T-helper 1 cell (primary cell): ENCODE measurements at places on chromosomes 3 and 15.

DNA sequence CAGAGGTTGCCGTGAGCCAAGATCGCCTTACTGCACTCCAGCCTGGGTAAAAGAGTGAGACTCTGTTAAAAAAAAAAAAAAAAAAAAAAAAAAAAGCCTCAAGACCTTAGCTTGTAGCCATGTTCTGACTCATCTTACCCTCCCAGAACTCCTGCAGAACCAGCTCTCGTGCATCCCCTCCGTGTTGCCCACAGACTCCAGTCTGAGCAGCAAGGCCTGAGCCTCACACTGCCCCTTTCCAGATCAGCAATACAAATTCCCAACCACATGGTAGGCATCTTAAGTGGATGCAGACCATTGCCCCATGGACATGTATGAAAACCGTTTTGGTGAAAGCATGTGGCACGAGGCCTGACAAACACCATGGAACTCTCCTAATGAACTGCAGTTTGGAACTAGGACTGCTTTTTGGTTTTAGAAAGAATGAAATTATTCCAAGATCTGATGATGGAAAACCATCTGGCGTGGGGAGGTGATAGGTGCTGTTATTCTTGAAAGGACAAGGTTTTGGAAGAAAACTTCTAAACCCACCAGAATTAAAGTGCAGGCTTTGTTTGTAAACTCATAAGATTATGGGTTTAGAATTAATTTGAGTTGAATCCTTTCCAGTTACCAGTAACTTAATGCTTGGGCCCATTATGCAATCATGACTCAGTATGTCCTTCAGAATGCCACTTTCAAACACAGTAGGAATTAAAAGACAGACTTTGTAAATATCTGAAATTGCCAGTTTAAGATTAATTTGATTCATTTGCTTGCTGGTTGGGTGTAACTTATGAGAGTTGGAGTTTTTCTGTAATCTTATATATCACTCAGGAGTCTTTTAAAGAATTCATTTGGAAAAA is 163.7 kb upstream of the LRTM1 start:
- DNase-seq, result no peak

GRCh38 chr15:89806559-89807550 is 7.8 kb downstream of the ANPEP start:
- no peak for DNase-seq

GRCh38 chr15:99963096-99963825 is 230.0 kb upstream of the LYSMD4 start:
- no peak for DNase-seq

DNA sequence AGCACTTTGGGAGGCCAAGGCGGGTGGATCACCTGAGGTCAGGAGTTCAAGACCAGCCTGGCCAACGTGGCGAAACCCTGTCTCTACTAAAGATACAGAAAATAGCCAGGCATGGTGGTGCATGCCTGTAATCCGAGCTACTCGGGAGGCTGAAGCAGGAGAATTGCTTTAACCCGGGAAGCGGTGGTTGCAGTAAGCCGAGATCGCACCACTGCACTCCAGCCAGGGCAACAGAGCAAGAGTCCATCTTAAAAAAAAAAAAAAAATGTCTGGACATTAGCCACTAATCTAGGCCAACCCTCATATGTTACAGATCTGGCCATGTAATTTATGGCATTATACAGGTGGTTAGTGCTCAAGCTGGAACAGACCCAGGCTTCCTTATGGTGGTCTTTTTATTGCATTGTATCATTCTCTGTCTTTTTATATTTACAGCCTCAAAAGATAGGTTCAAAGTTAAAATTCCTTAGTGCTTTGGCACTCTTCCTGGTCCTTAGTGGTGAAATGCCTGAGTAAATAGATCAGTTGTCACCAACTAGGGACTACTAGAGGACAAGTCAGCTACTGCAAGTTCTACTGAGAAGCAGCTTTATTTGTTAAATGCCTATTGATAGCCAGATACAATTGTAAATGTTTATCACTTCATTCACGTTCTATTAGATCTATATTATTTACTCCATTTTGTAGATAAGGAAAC is 16.0 kb downstream of the STARD9 start:
- DNase-seq, result no peak

- DNase-seq, result no peak
Measured at GRCh38 chr3:123491966-123492587, 43.2 kb upstream of the ADCY5 start.

- peak; percentile 83 for DNase-seq
Measured at GRCh38 chr3:157128771-157129681, 30.9 kb downstream of the CCNL1 start.

DNA sequence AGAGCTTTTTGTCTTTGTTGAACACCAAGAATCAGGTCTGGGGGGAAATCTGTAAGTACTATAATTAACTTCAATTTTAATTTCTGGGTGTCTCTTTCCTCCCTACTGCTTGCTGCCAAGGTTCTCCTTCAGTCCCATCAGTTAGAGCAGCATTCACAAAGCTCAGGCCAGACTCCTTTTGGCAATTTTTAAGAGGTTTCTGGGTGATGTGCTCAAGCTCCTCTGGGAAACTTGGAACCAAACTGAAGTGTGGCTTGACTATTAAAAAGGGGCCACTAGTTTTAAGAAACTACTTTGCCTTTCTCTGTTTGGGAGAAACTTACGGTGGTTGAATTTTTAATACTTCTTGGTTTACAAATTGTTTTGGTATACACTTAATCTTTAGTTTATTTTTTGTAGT is 227.7 kb upstream of the SOX2 start:
- no peak for DNase-seq

- no peak for DNase-seq
Measured at GRCh38 chr15:100005013-100005412, 271.8 kb upstream of the LYSMD4 start.

- no peak for DNase-seq
Measured at GRCh38 chr3:113204371-113204770, 7.0 kb upstream of the BOC start.

DNA sequence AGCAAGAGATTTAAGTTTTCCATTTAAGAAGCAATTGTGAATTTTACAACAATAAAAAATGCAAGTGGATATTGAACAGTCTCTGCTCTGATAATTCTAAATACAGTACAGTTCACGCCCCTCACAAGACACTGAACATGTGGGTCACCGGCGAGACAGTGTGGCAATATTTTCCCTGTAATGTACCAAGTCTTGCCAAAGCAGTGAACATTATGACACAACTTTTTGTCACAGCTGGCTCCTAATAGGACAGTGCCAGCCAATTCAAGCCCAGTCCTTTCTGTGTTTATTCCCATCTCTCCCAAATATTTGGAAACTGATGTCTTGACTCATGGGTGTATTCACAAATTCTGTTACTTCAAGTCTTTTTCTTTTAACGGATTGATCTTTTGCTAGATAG is 62.3 kb downstream of the PPARG start:
- no peak for DNase-seq

DNA sequence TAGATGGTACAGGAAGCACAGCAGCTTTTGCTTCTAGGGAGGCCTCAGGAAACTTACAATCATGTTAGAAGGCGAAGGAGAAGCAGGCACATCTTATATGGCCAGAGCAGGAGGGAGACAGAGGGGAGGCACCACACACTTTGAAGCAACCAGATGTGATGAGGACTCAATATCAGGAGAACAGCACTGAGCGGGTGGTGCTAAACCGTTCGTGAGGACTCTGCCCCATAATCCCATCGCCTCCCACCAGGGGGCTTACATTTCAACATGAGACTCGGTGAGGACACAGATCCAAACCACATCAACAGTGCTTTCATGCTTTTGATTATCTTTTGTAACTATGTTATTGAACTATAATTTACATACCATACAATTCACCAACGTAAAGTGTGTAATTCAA is 7.6 kb upstream of the TMEM44 start:
- no peak for DNase-seq

DNA sequence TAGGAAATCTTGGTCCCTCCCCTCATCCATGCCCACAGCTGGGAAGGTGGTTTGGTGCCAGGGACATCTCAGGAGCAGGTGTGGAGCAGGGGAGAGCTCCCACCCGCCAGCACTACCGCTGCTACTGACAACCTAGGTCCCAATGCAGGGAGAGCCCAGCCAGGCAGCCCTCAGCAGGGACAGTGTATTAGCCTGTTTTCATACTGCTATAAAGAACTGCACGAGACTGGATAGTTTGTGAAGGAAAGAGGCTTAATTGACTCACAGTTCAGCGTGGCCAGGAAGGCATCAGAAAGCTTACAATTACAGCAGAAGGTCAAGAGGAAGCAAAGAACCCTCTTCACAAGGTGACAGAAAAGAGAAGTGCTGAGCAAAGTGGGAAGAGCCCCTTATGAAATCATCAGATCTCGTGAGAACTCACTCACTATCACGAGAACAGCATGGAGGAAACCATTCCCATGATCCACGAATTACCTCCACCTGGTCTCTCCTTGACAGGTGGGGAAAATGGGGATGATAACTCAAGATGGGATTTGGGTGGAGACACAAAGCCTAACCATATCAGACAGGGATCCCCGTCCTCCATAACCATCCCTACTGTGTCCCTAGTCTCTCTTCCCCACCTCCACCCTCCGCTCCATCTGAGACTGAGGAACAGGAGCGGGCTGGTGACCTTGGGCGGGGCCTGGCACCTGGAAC is 218.6 kb downstream of the TBC1D2B start:
- DNase-seq, result no peak

GRCh38 chr3:52494886-52495495 is at the start of gene STAB1:
STAB1 (plus strand) TSS chr3:52495338; CDS start chr3:52495414, 76 bp downstream.
- DNase-seq, result no peak
